Heart left ventricle (tissue), 16 donors: ENCODE measurements at places on chromosomes 7 and 10. TPM values are rescaled to one million over a fixed set of nuclear protein-coding genes. Genes with fewer than 3 reads are reported as not detected.
A peak's percentile ranks its signal among the peaks of the same experiment; 100 is the strongest.

- peaks cover 55% of the 10 kb centered on the region for H3K4me1 ChIP-seq
- peaks cover 6% of the 10 kb centered on the region for H3K36me3 ChIP-seq
- DNase-seq, result peak; percentile 52
- H3K4me3 ChIP-seq, result peak overlapping the region; percentile 93
- H3K27ac ChIP-seq, result peak overlapping the region; percentile 98
Measured at GRCh38 chr10:75403939-75404814, 2.6 kb upstream of the ZNF503 start.

GPC2 gene
- 1.1 TPM for total RNA-seq

ARMC3 gene
- not detected for total RNA-seq

GRCh38 chr7:271266-272107, 18.5 kb upstream of the FOXL3 start:
- no peak overlapping the region for H3K27ac ChIP-seq
- H3K27me3 ChIP-seq, result no peaks in the 10 kb centered on the region
- H3K4me3 ChIP-seq, result no peak overlapping the region
- DNase-seq, result peak; percentile 13

GRCh38 chr10:27223964-27224363, 16.6 kb downstream of the ACBD5 start:
- no peak overlapping the region for H3K4me3 ChIP-seq
- H3K27me3 ChIP-seq, result no peaks in the 10 kb centered on the region
- H3K36me3 ChIP-seq, result peaks cover 76% of the 10 kb centered on the region
- H3K4me1 ChIP-seq, result no peaks in the 10 kb centered on the region
- no peak overlapping the region for H3K27ac ChIP-seq

- DNase-seq, result no peak
- H3K4me3 ChIP-seq, result no peak overlapping the region
- no peaks in the 10 kb centered on the region for H3K4me1 ChIP-seq
- H3K27ac ChIP-seq, result no peak overlapping the region
- no peaks in the 10 kb centered on the region for H3K27me3 ChIP-seq
Measured at GRCh38 chr10:80580638-80581468, 43.2 kb downstream of the SH2D4B start.

DNA sequence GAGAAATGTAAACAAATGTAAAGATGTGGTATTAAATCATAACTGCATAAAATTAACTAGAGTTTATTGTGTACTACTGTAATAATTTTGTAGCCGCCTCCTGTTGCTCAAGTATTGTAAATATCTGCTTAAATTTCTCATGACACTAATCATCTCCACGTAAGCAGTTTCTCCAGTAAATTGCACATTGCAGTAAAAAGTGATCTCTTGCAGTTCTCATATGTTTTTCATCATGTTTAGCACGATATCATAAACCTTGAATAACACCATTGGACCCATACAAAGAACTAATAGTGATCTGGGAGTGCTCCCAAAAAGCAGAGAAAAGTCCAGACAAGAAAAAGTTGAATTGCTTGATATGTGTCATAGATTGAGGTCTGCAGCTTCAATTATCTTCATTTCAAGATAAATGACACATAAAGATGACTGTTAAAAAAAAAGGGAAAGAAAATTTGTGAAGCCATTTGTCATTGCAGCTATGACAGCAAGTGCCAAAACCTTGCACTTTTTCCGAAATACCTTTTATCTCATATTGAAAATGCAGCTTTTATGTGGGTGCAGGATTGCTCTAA, 15.3 kb downstream of the LIPA start:
- H3K4me3 ChIP-seq, result no peak overlapping the region
- H3K27me3 ChIP-seq, result no peaks in the 10 kb centered on the region
- H3K4me1 ChIP-seq, result peaks cover 8% of the 10 kb centered on the region

- H3K4me1 ChIP-seq, result peaks cover 11% of the 10 kb centered on the region
- DNase-seq, result no peak
- H3K27me3 ChIP-seq, result no peaks in the 10 kb centered on the region
Measured at GRCh38 chr10:72794260-72794659, 99.3 kb upstream of the OIT3 start.

DNA sequence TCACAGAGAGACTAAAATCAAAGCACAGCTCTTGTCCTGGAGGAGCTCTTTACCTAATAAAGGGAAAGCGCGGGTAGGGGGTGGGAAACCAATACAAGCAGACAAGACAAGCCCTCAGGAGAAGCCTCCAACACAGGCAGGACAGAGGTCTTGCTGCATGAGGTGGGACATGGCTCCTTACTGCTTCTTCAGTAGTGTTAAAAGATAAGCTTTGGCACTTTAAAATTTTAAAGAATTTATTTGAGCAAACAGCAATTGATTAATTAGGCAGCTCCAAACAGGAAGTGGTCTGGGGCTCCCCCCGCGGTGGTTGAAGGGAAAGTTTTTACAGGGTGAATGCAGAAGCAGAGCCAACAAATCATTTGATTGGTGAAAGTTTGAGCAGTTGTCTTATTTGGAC, 50.3 kb upstream of the MACC1 start:
- H3K27me3 ChIP-seq, result no peaks in the 10 kb centered on the region
- H3K36me3 ChIP-seq, result no peaks in the 10 kb centered on the region
- DNase-seq, result no peak
- H3K27ac ChIP-seq, result no peak overlapping the region
- no peaks in the 10 kb centered on the region for H3K4me1 ChIP-seq

TMEM225B gene
- total RNA-seq, result not detected

DNA sequence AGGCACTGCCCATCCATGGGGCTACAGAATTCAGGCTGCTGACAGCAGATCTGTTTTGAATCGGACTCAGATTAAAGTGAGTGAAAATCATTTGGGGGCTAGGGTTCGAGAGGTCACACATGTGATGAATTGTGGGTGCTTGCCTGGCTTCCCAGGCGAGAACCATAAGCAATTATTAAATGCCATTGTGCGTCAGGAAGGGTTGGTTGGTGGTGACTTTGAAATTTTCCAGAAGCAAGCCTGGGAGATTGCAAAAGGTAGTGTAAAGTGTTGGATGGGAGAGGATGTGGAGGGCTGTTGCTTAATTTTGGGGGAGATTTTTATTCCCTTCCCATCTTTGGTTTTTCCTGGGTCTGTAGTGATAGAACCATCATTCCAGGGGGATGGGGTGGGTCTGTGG, 34.6 kb downstream of the LRMDA start:
- no peaks in the 10 kb centered on the region for H3K27me3 ChIP-seq
- no peak for DNase-seq
- no peak overlapping the region for H3K4me3 ChIP-seq
- no peak overlapping the region for H3K27ac ChIP-seq
- H3K4me1 ChIP-seq, result peaks cover 7% of the 10 kb centered on the region
- H3K36me3 ChIP-seq, result no peaks in the 10 kb centered on the region

- no peaks in the 10 kb centered on the region for H3K4me1 ChIP-seq
- DNase-seq, result no peak
- no peak overlapping the region for H3K27ac ChIP-seq
- H3K36me3 ChIP-seq, result no peaks in the 10 kb centered on the region
Measured at GRCh38 chr7:13067036-13067435, 379.6 kb downstream of the ARL4A start.

GRCh38 chr10:132992433-132993215, 50.3 kb upstream of the CFAP46 start:
- no peaks in the 10 kb centered on the region for H3K4me1 ChIP-seq
- no peak overlapping the region for H3K4me3 ChIP-seq
- no peak for DNase-seq
- H3K36me3 ChIP-seq, result no peaks in the 10 kb centered on the region
- no peak overlapping the region for H3K27ac ChIP-seq

DNA sequence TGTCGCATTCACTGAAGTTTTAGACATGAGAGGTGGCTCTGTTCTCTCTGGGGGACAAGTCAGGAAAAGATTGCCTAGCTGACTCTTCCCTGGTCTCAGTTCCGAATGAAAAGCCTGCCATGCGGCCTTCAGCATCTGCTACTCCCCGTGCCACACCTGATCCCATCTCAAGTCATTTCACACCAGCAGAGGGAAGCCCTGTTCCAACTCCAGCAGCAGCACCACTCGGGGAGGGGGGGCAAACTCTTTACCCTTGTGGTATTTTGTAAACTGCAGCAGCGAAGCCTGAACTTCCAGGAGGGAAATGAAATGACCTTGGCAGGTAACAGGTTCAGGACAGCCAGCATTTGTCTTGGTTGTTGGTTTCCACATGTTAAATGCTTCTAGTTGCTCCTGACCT, 13.8 kb downstream of the LRRC4 start:
- no peak overlapping the region for H3K4me3 ChIP-seq
- no peaks in the 10 kb centered on the region for H3K27me3 ChIP-seq
- no peaks in the 10 kb centered on the region for H3K36me3 ChIP-seq
- no peak for DNase-seq
- no peaks in the 10 kb centered on the region for H3K4me1 ChIP-seq

- H3K4me3 ChIP-seq, result no peak overlapping the region
- no peaks in the 10 kb centered on the region for H3K36me3 ChIP-seq
- no peak for DNase-seq
- no peaks in the 10 kb centered on the region for H3K27me3 ChIP-seq
- no peak overlapping the region for H3K27ac ChIP-seq
Measured at GRCh38 chr7:96253441-96253840, 68.5 kb downstream of the SLC25A13 start.

MGMT gene
- 11.6 TPM for total RNA-seq

- no peaks in the 10 kb centered on the region for H3K4me1 ChIP-seq
- no peaks in the 10 kb centered on the region for H3K27me3 ChIP-seq
- DNase-seq, result no peak
- no peak overlapping the region for H3K27ac ChIP-seq
Measured at GRCh38 chr7:42650171-42650570, 261.7 kb downstream of the C7orf25 start.

- H3K4me3 ChIP-seq, result peak overlapping the region; percentile 79
- peak overlapping the region; percentile 99 for H3K27ac ChIP-seq
- DNase-seq, result peak; percentile 86
- H3K4me1 ChIP-seq, result peaks cover 46% of the 10 kb centered on the region
Measured at GRCh38 chr10:45000138-45000751, 478 bp upstream of the ZNF22 start.

DNA sequence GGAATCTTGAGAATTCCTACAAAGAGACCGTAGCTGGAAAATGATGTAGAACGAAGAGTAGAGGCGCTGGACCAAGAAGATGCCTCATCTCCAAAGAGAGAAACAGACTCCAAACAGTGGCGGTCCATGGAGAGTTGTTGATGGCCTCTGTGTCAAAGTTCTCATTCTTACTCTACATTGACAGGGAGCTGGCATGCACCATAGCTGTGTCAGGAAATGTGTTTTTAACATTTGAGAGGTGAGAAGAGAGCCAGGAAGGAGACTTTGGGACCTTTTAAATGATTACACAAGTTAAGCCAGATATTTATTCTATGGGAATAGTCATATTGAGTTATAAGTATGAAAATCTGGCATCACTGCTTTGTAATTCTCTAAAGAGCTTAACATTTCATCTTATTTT, 61.5 kb upstream of the FERD3L start:
- no peaks in the 10 kb centered on the region for H3K27me3 ChIP-seq
- no peak for DNase-seq
- H3K27ac ChIP-seq, result no peak overlapping the region
- no peaks in the 10 kb centered on the region for H3K4me1 ChIP-seq
- H3K4me3 ChIP-seq, result no peak overlapping the region

BICC1 gene
- total RNA-seq, result 4.8 TPM

DNA sequence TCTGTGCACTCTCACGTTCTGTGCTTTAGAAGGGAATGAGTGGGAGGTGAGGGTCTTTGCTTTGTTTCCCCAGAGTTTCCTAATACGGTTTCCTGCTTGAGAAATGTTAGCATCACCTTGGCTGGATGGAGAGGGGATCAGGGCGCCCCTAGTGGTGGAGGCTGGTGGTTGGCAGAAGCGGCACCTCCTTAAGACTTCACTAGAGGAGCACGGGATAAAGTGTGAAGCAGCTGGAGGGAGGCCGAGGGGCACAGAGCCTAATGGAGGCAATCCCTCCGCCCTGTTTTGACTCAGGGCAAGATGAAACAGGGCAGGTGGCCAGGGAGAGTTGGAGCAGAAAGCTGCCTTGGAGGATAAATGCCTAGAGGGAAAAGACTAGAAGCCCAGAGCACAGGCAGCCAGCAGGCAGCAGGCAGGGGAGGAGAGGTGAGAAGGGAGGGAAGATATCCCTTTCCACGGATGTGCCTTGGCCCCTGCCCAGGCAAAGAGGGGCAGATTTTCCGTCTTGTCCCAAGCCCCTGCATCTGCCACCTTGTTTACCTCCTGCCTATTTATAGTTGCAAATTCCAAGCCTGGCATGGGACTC, 56.0 kb upstream of the BTRC start:
- H3K4me3 ChIP-seq, result no peak overlapping the region
- no peaks in the 10 kb centered on the region for H3K36me3 ChIP-seq
- H3K27me3 ChIP-seq, result peaks cover 21% of the 10 kb centered on the region
- DNase-seq, result peak; percentile 40

DNA sequence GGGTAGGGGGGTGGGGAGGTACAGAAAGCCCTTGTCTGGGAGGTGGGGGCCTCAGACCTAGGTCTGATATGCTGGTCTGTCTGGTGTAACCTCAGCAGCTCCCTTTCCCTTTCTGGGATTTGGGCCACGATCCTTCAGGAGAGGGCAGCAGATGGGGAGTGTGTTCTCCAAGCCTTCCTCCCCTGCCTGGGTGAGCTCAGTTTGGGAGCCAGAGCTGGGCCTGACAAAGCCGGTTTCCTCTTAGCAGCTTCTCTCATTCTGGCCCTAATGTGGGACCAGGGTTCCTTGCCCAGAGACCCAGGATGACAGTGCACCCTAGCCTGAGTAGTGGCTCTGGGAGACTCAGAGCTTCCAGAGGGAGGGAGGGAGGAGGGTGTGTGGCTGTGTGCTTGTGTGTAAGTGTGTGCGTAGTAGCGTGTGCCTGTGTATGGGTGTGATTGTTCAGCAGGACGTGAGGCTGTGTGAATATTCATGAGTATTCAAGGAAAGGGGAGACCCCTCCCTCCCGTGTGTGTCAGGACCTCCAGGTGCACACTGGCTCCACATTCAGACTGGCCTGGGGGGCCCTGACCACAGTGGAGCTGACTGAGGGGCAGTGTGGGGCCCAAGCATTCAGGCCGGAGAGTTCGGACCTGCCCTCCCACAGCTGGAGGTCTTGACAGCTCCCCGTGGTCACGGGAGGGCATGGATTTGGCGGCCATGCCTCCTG, 96.5 kb downstream of the ZMIZ1 start:
- H3K4me1 ChIP-seq, result peaks cover 83% of the 10 kb centered on the region
- H3K4me3 ChIP-seq, result no peak overlapping the region
- H3K27ac ChIP-seq, result peak overlapping the region; percentile 41

- no peaks in the 10 kb centered on the region for H3K27me3 ChIP-seq
- H3K4me1 ChIP-seq, result no peaks in the 10 kb centered on the region
- no peak overlapping the region for H3K4me3 ChIP-seq
- no peak for DNase-seq
- no peak overlapping the region for H3K27ac ChIP-seq
Measured at GRCh38 chr10:61283481-61284221, 169.5 kb downstream of the TMEM26 start.

BLNK gene
- 11.1 TPM for total RNA-seq

PLPP4 gene
- not detected for total RNA-seq

- peak overlapping the region; percentile 28 for H3K27ac ChIP-seq
- no peak overlapping the region for H3K4me3 ChIP-seq
- H3K36me3 ChIP-seq, result no peaks in the 10 kb centered on the region
- DNase-seq, result peak; percentile 72
Measured at GRCh38 chr7:2737771-2738540, 50.0 kb downstream of the AMZ1 start.

SCIN gene
- 0.85 TPM for total RNA-seq
